Stimulated activated CD4-positive, alpha-beta T cell treated with anti-CD3 and anti-CD28 coated beads, Interleukin-15, amount 100 ng/mL, for 48 hours (primary cell): ENCODE measurements at places on chromosomes 2 and 18.

DNA sequence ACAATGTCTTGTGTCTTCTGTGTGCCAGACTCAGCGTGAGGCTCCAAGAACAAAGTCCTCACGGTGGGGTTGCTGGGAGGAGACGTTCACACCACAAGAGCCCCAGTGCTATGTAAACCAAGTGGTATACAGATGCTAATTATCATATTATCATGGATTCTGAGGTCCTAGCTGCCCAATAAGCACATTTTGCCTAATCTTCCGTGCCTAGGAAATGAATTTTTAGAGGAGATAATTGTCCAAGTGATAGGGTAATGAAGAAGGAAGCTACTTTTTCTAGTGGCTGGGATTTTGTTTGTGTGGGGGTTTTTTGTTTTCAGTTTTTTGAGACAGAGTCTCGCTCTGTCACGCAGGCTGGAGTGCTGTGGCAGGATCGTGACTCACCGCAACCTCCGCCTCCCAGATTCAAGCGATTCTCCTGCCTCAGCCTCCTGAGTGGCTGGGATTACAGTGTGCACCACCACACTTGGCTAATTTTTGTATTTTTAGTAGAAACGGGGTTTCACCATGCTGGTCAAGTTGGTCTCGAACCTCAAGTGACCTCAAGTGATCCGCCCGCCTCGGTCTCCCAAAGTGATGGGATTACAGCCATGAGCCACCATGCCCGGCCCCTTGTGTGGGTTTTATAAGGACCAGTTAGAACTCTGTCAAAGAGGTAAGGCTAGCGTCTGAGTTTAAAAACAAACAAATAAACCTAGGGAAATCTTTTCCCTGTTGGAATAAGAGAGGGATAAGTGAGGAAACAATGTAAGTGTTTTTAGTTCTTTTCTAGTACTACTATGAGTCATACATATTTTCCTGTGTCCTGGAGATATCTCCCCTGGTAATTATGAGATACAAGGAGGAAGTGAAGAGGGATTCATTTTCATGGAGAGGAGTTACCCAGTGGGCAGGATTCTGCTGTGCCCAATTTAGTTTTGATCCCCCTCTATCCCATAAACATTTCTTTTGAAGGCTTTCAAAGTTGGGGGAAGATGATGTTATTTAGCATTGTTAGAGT, 9.5 kb upstream of the SMAD7 start:
- no peak for DNase-seq

DNA sequence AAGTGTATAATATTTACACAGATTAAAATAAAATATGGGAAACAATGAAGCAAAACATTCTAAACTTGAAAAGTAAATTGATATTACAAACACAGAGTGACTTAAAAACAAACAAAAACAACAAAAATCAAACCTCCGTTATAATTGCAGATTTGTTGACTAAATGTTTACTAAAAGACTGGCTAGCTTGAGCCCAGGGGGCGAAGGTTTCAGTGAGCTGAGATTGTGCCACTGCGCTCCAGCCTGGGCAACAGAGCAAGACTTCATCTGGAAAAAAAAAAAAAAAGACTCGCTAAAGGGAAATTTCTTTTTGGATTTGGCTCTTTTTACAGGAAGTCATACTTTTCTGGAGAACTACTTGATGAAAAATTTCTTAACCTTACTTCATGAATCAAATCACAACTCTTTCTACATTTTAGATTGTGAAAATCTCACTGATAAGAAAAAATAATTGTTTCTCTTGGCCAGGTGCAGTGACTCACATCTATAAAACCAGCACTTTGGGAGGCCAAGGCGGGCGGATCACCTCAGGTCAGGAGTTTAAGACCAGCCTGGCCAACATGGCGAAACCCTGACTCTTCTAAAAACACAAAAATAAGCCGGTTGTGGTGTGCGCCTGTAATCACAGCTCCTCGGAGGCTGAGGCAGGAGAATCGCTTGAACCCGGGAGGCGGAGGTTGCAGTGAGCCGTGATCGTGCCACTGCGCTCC, 9.7 kb downstream of the TFPI start:
- no peak for DNase-seq

GRCh38 chr2:9673914-9674481, 43.2 kb upstream of the YWHAQ start:
- DNase-seq: no peak

DNA sequence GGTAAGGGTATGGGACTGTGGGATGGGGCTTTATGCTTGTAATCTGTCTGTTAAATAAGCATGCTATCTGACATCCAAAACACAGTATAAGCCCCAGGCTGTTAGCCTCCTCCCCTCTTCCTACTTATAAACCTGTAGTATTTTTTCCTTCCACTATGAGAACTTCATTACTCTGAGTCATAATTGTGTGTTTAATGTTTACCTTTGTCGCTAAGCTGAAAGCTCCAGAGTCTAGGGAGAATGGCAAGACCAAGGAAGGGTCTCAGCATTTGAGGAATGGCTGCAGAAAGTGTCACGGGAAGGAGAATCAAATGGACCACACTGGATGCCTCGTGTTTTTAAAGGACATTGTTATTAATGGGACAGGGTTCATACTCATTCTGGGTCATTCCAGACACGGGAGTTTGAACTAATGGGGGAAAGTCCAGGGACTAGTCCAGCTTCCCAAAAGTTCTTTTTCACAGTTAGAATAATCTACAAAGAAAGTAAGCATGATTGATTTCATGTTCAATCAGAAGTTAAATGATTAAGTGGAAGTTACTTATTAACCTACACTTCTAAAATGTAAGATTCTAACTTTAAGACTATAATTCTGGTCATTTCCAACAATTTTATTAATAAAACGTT, 292.2 kb downstream of the AFF3 start:
- no peak for DNase-seq

- DNase-seq: no peak
Measured at GRCh38 chr2:235917506-235917905, 250.7 kb downstream of the GBX2 start.

- no peak for DNase-seq
Measured at GRCh38 chr2:229205704-229206103, 65.4 kb downstream of the PID1 start.

DNA sequence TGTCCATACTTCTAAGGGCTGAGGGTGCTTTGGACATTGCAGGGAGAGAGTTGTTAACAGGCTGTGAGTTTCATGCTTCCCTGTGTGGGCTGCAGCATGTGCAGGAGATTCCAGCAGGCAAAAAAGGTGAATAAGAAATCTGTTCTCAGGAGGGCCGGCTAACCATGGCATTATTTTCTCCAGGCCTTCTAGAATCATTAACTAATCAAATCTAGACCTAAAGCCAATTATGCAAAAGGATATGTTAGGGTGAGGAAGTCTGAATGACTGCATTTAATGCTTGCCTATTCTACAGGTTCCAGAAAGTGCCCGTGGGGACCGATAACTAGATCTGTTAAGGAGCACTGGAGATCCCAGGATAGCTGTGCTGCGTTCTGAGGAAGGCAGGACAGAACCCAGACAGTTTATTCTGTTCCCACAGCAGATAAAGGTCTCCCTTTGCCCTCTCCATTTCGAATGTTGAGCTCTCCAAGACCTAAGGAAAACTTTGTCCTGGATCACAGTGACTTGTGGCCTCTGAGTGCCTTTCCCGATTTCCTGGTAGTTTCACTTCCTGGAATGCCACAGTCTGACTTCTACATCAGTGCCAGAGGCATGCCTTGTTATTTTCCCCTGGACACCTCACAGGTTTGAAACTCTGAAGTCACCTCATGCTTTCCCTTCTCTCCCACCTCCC, 50.0 kb upstream of the ZFP36L2 start:
- DNase-seq: no peak
